T-helper 2 cell (primary cell): ENCODE measurements at places on chromosomes 7 and 10.
A peak's percentile ranks its signal among the peaks of the same experiment; 100 is the strongest.

GRCh38 chr7:74173491-74173865 lies 678 bp upstream of the EIF4H start:
- DNase-seq, result no peak

GRCh38 chr7:144032516-144032915 lies 16.2 kb upstream of the OR2A5 start:
- no peak for DNase-seq

DNA sequence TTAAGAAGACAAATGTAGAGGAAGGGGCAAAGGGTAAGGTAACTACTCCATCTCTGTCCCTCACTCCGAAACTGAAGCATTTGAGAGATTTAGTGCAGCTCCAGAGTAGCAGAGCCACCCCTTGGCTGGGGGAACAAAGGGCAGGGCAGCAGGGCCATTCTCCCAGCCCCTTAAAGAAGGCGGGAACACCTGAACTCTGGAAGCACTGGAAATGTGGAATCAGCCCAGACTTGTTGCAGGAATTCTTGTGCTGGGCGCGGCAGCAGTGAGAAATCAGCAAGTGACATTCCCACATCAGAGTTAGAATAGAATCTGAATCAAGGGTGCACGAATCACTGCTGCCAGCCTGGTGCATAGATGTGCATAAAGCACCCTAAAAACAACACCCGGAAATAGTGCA lies 34.4 kb upstream of the GRM8 start:
- DNase-seq, result no peak

DNA sequence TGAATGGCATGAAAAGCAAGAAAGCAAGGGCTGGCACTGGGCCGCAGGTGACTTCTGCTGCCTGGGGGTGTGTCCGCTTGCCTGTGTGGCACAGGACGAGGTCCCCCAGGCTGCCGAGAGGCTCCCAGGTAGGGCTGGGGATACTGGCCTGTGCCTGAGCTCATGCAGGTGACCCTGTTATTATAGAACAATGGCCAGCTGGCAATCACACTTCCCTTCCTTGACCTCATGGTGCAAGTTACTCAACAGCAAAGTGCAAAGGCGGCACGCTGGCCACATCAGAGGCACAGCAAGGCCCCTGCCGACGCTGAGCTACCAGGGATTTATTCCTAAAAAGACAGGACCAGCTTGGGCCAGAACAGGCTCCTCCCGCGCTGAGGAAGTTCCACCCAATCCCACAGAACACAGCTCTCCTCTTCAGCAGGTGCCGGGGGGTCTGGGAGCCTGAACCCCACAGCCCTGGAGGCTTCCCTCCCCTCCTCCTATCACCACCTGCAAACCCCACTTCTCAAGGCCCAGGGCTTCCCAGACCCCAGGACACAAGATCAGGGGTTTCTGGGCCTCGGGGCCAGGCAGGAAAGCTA lies 1.4 kb upstream of the ADAM8 start:
- peak; percentile 12 for DNase-seq
